Activated CD8-positive, alpha-beta memory T cell treated with anti-CD3 and anti-CD28 coated beads for 1 hour (primary cell): ENCODE measurements at places on chromosomes 2 and 18.

- DNase-seq, result no peak
Observed at GRCh38 chr2:228339525-228339924, 158.0 kb upstream of the SPHKAP start.

DNA sequence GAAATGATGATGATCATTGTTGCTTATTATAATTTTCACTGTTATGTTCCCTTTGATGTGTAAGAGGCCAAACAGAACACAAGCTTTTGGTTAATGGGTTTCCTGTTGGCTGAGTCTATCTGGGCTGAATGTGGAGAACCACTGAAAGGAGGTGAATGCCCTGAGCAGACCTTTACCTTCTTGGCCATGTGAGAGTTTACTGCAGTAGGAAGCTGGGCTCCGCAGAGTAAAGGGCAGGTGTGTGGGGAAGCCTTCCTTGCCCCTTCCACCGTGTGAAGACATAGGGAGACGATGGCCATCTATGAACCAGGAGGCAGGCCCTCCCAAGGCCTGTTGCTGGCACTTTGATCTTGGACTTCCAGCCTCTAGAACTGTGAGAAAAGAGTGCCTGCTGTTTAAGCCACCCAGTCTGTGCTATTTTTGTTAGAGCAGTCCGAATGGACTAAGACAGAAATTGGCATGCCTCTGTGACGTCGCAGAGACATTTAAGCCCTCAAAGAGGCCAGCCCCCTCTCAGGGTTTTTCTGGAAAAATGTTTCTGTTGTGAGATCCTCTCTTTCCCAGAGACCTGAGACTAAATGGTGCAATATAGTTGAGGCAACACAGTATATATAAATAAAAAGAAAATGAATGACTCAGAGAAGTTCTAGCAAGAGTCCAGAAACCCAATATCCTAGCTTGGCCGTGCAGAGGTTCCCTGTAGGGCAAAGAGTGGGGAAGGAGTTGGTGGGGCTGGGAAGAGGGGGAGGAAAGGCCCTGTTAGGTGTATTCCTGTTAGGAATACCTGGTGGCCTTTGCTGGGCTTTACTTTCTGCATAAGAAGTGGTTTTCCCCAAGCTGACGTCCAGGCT, 121.9 kb upstream of the LGALSL start:
- DNase-seq, result no peak

DNA sequence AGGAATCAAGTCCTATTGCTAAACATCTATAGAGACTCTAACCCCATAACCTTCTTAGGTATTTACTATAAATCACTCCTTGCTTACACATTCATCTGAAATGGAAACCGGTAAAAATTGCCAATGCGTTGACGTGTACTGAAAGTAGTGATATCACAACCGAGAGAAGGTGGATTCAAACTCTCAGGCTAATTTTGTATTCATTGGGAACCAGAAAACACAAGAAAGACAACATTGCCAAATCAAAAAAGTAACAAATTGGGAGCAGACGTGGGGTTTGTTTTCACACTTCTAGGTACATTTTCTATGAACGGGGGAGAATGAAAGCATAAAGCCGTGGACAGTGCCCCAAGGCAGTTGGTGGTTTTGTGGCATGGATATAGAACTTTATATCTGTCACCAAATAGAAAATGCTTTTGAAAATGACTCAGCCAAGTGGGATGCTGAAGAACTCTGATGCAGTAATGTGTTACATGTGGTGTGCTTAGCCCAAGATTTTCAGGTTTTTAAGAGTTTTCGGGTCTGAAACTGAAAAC, 155.1 kb upstream of the RASGRP3 start:
- no peak for DNase-seq

GRCh38 chr2:206163251-206163880, 3.7 kb downstream of the EEF1B2 start:
- DNase-seq, result no peak

DNA sequence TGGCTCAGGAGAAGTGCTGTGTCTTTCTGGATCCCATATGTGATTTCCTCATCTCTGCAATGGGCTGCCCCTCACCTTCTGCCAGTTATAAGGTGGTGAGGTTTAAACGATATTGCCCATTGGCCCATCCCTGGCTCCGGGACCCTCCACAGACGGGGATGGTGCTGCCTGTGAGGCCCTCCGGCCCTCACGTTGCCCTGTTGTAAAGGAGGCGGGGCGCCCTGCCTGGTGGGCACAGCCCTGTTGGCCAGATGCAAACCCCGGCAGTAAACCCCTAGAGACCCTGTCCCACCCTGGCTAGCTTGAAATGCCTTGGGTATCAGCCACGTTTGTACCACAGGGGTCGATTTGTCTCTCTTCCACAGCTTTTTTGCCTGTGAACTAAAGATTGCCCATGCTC, 7.4 kb downstream of the ARHGEF4 start:
- no peak for DNase-seq

DNA sequence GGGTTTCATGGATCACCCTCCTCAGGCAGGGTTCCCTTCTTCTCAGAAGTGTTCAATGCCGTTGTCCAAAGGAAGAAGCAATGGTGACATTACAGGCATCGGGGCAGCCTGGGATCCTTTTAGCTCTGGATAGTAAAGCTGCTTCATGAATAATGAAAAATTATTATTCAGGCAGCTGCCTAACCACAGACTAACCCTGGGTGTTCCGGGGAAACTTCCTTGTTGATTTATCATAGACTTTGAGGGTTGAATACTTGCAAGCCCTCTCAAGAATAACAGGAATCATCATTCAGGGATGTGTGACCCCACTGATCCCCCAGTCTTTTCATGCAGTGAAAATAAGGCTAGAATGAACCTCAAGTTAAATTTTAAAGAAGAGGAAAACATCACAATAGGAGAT, 419.4 kb downstream of the MEIS1 start:
- DNase-seq, result no peak

GRCh38 chr2:47360283-47360682, 42.7 kb upstream of the MSH2 start:
- no peak for DNase-seq

DNA sequence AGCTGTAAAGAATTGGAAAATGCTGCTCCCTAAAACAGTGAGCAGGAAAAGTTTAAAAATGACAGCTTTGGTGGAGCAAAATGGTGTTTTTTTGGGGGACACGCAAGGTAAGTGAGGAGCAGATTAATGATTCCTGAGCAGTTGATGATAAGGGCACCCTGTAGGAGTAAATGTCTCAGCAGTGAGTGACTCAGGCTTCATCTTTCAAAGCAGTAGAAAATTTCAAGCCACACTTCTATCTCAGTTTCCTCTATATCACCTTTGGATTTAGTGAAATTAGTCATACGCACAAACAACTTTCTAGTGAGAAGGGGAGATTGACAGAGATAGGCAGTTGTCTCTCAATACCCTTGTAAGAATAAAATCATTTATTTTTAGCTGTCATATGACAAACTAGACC, 709.0 kb upstream of the FAM98A start:
- no peak for DNase-seq

DNA sequence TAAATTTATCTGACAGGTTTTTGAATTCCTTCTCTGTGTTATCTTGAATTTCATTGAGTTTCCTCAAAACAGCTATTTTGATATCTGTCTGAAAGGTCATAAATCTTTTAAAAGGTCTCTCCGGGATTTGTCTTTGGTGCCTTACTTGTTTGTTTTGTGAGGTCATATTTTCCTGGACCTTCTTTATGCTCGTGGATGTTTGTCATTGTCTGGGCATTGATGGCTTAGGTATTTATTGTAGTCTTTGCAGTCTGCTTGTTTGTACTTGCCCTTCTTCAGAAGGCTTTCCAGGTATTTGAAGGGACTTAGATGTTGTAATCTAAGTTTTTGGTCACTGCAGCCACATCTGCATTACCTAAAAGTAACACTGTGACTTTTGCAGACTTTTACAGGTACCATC, 355.2 kb downstream of the PARD3B start:
- DNase-seq, result no peak

DNA sequence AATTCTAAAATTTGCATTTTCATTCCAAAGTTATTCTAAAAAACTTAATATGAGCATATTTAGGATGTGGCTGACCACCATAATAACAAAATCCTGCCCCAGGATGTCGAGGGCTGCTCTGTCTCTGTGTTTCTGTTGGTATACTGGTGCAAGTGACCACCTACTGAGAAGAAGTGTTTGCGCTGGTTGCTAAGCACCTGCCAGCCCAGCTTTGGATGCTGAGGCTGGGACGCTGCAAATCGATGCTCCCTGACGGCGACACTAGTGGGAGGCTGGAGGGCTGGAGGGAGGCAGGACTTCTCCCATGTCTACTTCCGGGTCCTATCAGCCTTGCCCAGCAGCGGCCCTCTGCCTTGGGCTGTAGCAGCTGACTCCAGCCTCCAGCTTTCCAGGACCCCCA, 45.0 kb downstream of the LAMA1 start:
- no peak for DNase-seq
